Activated CD4-positive, alpha-beta T cell treated with anti-CD3 and anti-CD28 coated beads, Interleukin-2, amount 50 U/mL, for 4 hours (primary cell): ENCODE measurements at places on chromosomes 4 and X.

GRCh38 chrX:48831136-48831908 lies 4.1 kb downstream of the PCSK1N start:
- DNase-seq: no peak

- peak; percentile 3 for DNase-seq
These were observed at the start of gene STBD1 for GRCh38 chr4:76305971-76306881. Gene STBD1, plus strand, starts transcription at chr4:76306733. Its CDS starts 37 bp downstream, at chr4:76306770.

GRCh38 chrX:107878106-107878505 lies 52.4 kb downstream of the MID2 start:
- no peak for DNase-seq

DNA sequence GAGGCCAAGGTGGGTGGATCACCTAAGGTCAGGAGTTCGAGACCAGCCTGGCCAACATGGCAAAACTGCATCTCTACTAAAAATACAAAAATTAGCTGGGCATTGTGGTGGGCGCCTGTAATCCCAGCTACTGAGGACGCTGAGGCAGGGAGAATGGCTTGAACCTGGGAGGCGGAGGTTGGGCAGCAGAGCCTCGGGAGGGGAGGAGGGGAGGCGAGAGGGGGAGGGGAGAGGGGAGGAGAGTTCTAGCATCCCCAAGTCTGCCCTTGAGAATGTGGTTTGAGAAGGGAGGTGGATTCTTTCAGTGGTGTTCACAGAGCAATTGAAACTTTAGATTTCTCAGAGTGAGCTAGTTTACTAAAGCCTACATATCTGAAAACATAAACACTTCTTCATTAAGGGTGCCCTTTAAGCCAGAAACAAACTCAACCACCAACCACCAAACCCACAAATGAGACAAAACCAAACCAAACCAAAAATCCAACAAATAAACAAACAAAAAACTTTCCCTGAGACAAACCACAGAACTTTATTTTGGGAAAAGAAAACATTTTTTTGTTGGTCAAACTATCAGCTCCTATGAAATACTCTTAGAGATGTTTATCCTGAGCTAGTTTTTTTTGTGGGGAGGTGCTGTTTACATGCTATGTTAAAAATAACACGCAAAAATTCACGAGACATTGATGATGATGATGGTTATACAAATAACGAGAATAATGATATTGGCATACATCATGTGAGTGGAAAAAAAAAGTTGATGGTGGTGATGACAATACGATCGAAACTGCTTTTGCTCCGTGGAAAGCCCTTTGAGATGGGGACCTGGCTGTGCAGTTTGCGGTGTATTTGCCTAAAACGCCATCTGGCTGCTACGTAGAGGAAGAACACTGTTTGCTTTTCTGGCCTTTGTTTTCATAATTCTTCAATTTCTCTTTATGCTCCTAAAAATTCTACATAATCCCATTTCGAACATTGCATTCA lies 98.2 kb upstream of the PRKX start:
- peak; percentile 37 for DNase-seq

DNA sequence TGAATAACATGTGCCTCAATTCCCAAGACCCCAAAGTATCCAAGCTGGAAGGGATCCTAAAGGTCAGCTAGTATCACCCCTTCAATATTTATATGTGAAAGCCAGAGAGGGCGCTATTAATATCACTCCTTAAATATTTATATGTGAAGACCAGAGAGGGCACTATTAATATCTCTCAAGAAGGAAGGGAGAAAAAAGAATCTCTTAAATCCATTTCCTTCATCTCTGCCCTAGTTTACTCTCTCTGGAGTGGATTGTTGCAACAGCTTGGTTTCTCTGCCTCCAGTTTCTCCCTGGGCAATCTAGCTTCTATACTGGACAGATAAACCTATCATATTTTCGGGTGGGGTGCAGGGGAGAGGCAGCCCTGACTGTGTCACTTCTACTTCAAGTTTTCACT lies 31.6 kb upstream of the MSN start:
- no peak for DNase-seq

- no peak for DNase-seq
These were observed at the start of gene XPNPEP2 for GRCh38 chrX:129738466-129739308. Gene XPNPEP2, plus strand, starts transcription at chrX:129738979. Its CDS starts 235 bp downstream, at chrX:129739214.

- DNase-seq: no peak
These were observed 8.2 kb downstream of the DCAF8L2 start for GRCh38 chrX:27598312-27598711.

DNA sequence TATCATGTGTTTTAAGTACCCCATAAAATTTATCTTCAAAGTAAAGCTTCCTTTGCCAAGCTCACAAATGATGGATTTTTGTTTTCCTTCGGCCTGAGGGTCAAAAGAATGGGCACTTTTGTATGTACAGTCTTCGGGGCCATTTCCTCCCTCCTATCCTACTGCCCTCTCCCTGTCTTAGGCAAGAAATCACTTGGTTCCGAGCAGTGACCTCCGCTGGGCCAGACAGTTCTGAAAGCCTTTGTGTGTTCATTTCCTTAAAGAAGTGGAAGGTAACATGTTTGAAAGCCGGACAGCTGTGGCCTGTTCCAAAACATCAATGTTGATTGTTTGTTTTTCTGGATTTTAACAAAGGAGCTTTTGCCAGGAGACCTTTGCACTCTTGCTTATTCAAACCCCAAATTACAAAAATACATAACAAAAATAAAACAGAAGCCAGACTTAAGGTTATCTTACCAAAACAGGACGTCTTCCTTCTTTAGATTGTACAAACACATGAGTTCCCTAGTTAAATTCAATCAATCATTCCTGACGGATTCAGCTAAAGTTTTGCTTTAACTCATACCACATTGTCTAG lies 110.6 kb upstream of the LIMCH1 start:
- no peak for DNase-seq

- no peak for DNase-seq
These were observed 65.4 kb upstream of the ENPP6 start for GRCh38 chr4:184282895-184283654.

GRCh38 chr4:126784966-126785580 lies 847.7 kb upstream of the INTU start:
- no peak for DNase-seq

DNA sequence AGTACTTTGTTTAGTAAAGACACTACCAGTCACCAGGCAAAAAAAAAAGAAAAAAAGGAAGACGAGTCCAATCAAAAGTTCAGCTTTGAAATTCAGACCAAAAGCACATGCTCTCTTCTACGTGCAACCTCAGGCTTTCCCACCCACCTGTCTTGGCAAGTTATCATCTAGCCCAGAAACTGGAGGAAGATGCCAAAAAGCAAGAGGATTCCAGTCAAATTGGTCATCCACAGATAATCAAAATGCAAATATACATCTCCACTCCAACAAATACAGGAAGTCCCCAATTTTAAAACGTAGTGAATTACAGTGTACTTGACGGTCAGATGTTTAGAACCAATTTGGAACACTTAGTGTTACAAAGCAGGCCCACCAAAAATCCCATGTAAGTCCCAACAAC lies 96.5 kb downstream of the PALLD start:
- no peak for DNase-seq

GRCh38 chrX:106999002-106999975 lies 723 bp downstream of the MORC4 start:
- DNase-seq: peak; percentile 25

DNA sequence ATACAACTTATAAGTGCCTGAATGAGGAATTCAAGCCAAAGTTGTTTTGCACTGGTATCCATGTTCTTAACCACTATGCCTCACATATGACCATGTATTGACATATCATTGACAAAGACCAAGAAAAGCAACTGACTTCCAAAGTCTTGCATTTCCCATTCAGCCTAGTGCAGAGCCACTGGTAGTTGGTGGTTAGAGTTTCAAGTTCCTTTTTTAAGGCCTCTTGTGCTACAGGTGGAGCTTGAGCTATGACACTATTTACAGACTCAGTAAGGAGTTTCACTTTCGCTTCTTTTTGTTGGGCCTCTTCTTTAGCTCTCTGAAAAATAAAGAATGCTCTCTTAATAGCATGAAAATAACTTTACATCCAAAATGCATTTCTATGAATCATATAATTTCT lies 763.0 kb downstream of the DMD start:
- no peak for DNase-seq

DNA sequence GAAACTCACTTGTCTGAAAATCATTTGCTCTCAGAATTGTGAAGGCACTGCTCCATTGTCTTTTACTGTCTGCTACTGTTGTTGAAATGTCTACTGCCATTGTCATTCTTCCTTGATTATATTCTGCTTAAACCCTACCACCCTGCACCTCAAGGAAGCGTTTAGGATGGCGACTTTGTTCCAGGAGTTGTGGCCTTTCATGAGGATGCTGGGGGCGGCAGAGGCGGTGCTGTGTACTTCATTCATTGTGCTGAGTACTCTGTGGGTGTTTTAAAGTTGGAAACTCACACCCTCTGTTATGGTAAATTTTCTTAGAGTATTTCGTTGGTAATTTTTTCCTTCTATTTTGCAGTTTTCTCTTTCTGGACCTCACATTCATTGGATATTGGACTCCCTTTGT lies 258.9 kb downstream of the TENM3 start:
- no peak for DNase-seq

DNA sequence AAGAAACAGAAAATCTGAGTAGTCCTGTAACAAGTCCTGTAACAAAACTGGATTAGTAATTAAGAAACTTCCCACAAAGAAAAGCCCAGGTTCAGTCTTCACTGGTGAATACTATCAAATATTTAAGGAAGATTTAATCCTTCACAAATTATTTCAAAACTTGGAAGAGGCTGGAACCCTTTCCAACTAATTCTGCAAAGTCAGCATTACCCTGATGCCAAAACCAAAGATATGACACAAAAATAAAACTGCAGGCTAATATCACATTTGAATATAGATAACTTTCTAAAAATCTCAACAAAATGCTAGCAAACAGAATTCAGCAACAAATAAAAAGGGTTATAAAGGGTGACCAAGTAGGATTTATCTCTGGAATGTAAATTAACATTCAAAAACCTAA lies 80.5 kb downstream of the AR start:
- DNase-seq: no peak

DNA sequence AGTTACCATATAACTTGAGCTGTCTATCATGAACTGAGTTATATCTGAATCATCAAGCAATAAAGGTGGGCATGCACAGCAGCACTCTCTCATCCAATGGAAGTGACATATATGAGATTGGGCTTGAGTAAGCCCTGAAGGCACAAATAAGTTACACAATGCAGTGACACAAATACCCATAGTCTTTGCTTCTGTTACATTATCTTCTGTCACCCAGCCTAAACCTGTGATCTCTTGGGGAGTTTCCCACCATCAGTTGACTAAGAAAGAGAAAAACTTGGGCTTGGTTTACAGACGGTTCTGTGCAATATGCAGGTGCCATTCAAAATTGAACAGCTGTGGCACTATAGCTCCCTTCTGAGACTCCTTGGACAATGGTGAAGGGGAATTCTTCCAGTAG lies 138.8 kb upstream of the IL15 start:
- DNase-seq: no peak

GRCh38 chr4:166386491-166387360 lies 513.7 kb downstream of the TLL1 start:
- no peak for DNase-seq

DNA sequence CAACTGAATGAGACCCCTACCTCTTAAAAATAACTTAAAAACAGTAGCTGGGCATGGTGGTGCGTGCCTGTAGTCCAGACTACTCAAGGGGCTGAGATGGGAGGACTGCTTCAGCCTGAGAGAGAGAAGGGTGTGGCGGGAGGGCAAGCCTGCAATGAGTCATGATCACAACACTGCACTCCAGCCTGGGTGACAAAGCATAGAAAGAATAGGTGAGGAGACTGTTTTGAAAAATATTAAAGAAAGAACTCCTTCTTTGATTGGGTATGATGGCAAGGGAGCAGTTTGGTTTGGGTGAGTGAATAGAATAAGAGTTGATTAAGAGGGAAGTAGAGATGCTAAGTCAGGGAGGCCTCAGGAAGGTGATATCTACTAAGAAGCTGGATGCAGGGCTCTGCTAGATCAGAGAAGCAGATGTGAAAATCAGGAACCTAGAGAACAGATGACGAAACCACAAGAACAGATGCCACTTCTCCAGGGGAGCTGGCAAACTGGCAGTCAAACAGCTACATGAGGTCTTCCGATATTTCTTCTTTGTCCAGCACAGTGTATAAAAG lies 318.6 kb downstream of the OPHN1 start:
- no peak for DNase-seq

- DNase-seq: no peak
These were observed 1.3 kb downstream of the SYP start for GRCh38 chrX:49198540-49199314.

DNA sequence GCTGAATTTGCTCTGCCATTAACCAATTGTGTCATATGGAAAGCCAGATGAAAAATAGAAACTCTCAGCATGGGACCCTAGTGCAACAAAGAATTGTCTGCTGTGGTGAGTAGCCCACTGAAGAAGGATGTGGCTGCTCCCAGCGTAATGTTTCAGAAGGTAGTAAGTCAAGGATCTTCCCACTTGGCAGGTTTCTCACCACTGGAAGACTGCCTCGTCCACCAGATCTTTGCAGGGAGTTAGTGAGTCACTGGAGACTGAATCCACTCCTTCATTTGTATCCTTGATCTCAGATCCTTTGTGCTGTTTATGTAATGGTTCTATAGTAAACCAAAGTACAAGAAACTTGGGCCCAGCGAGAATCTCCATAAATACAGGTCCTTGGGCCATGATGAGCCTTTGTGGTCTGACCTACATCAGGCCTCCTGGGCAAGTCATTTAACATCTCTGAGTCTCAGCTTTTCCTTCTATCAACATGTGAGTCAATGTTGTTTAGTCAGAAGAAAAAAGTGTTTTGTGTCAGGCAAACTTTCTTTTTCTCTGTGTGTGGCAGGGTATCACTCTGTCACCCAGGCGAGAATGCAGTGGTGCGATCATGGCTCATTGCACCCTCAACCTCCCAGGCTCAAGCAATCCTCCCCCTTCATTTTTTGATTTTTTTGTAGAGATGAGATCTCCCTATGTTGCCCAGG lies 78.0 kb upstream of the CCDC160 start:
- no peak for DNase-seq

DNA sequence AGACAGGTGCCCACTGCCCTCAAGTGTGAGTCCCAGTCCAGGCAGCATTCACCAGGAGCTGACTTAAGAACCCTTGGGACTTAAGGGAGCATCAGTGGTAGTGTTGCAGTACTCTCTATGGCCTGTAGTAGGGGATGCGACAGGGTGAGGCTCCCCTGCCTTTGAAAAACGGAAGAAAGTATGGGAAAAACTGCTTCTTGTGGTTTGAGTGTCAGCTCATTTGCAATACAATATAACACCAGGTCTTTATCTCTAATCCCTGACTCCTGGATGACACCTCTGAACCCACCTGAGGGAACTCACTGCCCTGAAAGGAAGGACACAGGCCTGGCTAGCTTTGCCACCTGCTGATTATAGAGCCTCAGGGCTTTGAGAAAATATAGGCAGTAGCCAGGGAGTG lies 176.0 kb downstream of the SMARCA1 start:
- no peak for DNase-seq

GRCh38 chr4:76696109-76696508 lies 201.8 kb downstream of the SOWAHB start:
- no peak for DNase-seq

GRCh38 chr4:185404031-185404430 lies 7.4 kb downstream of the ANKRD37 start:
- no peak for DNase-seq
